Cortex of kidney (tissue), 1 donor: ENCODE measurements at places on chromosomes 5 and 9.

DNA sequence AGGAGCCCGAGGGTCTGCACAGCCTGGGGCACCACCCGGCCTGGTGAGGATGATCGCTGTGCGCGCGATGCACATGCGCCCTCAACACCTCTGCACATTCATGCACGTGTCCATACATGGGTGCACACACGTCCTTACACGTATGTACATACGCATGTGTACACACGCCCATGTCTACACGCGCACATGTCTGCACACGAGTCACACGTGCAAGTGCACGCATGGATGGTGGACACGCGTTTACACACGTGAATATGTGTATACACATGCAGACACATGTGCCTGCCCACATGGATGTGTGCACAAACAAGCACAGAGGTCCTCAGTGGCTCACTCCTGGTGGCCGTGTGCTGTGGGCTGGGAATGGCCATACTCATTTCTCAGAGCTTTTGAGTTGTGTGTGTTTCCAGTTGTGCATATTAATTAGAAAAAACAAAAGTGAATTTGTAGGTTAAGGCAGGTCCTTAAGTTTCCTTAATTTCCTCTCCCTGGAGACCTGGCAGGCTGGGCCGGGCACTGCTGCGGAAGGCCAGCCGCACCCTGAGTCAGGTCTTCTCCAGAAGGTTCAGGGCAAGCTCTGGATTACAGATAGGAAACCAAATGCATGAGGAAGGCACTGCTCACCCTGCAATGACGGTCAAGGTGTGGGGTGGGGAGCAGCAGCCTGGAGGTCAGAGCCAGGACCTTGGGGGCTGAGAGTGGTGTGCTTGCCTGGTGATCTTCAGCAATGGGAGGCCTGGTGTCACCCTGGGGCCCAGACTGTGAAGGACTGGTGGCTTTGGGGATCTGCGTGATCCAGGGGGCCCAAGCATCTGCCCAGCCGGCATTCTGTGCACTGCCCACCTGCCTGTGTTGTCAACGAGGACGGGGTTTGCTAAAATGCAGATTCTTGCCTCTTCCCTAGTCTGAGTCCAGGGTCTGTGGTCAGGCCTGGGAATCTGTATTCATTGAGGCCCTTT lies 1.3 kb upstream of the RNU6ATAC start:
- DNase-seq = no peak

GRCh38 chr9:108924466-108924865 lies 9.5 kb downstream of the ELP1 start:
- DNase-seq = no peak

DNA sequence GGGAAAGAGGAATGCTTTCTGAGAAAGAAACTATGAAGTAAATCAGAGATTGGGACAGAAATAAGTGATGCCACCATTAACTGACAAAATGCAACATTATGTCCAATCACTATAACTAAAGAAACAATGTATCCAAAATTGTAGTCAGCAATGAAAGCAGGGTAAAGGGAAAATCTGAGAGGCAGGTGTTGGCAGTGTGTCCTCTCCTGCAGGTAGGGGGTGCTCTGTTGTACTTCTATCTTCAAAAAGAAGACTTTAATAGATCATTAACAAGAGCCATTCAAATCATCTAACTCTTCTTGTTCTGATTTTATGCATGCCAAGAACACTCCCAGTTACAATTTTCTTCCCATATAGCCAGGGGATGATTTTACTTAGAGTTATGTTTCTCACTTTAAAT lies 1275.7 kb downstream of the PTPRD start:
- no peak for DNase-seq

DNA sequence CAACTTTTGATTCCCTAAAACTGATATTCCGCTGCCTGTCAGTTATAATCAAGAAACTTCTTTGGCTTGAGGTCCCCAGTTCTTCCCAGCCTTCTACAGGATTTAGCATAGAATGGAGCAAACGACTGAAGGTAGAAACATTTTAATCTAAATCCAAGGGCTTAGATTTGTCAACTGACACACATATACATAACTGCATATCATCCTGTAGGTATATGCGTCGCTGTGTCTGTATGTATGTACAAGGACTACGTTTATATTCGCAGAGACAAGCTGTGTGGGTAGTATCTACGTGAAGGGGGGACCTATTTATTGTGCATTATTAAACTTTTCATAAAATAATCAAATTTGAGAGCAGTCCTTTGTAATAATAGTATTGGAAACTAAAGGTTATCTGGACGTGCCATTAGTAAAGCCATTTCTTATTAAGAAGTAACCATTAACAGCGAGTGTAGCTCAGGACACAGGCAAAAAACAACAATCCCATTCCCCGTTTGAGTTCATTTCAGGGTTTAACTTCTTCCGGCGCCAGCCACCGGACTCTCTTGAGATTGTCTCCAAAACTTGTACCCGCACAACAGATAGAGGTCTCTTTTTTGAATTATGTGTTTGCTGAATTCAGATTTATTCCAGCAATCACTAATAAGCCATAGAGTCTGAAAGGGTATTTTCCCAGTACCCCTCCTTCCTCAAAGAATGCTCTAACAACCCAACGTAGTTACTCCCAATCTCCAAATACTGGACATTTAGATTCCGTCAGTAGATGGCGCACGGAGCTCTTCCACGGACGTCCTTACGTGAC lies 2.1 kb upstream of the MLLT3 start:
- no peak for DNase-seq

GRCh38 chr5:28397502-28397941 lies 1359.1 kb upstream of the CDH9 start:
- DNase-seq = no peak

- DNase-seq = no peak
These were observed 95.6 kb downstream of the HSPA4 start for GRCh38 chr5:133147411-133147810.

DNA sequence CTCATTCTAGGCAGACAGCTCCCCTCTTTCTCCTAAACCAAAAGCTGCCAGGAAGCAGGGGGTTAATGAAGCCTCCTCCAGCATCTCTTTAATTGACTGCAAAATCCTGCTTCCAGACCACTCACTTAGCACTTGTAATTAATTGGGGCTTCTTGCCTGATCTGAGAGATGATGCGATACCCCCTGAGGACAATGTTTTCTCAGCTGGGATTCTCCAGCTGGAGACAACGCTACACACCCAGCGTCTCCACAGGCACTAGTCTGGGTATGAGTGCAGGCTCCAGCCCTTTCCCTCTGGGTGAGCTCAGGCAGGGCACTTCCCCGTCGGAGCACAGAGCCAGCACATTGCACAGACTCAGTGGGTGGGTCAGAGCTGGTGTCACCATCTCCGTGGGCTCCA lies 16.1 kb downstream of the CPLX2 start:
- DNase-seq = no peak

- no peak for DNase-seq
These were observed 524.5 kb upstream of the RGMB start for GRCh38 chr5:98248949-98249348.

- DNase-seq = no peak
These were observed 201.7 kb upstream of the TAS2R1 start for GRCh38 chr5:9831823-9832222.

GRCh38 chr5:14503017-14503680 lies 78.4 kb upstream of the OTULINL start:
- DNase-seq = no peak

- DNase-seq = no peak
These were observed 69.7 kb downstream of the MEF2C start for GRCh38 chr5:88813244-88813643.

- DNase-seq = no peak
These were observed 22.3 kb downstream of the AQP3 start for GRCh38 chr9:33425128-33425533.

- DNase-seq = no peak
These were observed 82.6 kb downstream of the MRPS27 start for GRCh38 chr5:72237415-72237814.

DNA sequence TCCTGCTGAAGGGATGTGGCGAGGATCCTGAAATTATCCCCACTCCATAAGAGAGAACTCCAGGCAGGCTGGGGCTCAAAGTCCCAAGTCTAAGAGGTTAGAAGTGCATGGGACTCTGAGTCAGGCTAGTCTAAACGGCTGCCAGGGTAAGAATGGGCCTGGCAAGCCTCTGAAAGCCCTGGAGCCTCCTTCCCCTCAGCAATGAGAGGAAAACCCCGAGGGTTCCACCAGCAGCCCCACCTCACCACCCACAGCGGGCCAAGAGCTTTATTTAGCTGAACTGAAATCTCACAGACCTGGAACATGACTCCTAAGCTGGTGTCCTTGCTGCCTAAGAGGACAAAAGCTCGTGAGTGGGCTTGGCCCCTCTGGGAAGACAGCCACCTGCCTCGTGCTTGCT lies 135.5 kb downstream of the SEC61B start:
- DNase-seq = no peak

DNA sequence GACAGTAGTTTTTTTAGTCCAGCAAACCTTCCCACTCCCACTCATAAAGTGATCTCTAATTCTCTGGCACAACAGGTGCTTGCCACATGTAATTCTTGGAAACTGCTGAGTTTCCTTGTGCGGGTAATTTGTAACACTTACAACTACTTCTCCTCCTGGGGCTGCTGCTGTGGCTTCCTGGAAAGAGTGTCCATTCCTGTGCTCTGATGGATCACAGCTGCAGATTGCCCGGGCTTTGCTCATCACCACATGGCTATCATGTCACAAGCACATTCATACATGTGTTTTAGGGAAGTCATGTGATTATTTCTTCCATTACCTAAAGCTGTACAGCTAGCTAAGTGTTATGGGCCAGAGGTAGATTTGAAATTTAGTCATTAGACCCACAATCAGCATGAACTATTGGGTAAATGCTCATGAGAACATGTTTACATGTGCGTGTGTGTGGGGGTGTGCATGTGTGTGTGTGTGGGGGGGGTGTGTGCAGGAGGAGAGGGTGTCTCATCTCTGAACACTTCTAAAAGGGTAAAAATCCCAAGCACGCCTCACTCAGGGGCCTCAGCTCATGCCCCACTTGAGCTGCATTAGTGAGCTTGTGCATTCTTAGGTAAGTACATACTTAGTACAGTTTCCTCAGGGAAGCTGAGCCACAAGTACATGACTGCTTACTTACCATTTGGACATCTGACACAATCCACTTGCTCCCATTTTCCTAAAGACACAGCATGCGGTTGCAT lies 118.1 kb upstream of the CCDC112 start:
- DNase-seq = no peak

DNA sequence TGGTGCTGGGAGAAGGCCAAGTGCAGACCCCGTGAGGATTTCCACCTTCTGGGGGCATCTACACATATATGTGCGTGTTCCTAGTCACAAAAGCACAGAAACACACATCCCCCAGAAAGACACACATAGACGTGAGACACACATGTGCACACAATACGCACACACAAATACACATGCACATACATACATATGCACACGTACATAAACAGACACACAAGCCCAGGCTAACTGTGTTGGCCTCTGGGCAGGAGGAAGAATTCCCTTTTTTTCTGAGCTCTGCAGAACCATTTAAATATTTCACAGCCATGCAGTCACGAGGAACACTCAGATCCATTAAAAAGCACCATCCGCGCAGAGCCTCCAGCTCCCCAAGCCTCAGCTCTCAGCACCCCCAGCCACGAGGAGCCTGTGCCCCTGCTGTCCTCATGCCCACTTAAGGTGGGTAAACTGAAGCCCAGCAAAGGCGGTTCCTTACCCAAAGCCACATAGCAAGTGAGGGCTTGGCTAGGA lies 5.3 kb downstream of the NINJ1 start:
- no peak for DNase-seq

- no peak for DNase-seq
These were observed 1714.1 kb downstream of the EFNA5 start for GRCh38 chr5:105956456-105957196.

- no peak for DNase-seq
These were observed 100.2 kb upstream of the OTULINL start for GRCh38 chr5:14481349-14481748.

GRCh38 chr5:58263296-58263695 lies 196.6 kb downstream of the PLK2 start:
- DNase-seq = no peak

- no peak for DNase-seq
These were observed 6.7 kb downstream of the GLRA1 start for GRCh38 chr5:151917904-151918303.

GRCh38 chr5:127652952-127653611 lies 4.2 kb downstream of the CTXN3 start:
- no peak for DNase-seq

DNA sequence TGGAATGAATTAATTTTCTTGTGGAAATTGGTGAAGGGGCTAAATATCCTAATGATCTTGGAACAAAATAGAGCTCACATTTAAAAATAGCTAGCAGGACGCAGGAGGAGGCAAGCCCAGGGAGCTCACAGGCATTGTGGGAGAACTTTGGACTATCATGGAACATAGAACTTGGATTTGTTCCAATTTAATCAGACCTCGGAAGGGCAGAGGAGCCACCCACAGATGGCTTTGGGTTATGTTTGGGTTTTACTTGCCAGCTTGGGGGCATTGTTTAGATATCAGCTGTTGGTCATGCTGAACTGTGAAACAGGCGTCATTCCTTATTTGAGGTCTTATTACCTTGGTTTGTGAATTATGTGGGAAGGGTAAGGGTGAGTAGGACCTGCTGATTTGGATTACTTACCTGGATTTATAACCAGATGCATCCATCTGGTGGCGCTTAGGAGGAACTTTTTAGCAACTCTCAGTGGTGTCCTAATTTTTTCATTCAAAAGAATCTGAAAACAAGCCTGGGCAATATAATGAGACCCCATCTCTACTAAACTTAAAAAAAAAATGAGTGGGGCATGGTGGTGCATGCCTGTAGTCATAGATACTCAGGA lies 14.1 kb upstream of the PTGR1 start:
- no peak for DNase-seq

DNA sequence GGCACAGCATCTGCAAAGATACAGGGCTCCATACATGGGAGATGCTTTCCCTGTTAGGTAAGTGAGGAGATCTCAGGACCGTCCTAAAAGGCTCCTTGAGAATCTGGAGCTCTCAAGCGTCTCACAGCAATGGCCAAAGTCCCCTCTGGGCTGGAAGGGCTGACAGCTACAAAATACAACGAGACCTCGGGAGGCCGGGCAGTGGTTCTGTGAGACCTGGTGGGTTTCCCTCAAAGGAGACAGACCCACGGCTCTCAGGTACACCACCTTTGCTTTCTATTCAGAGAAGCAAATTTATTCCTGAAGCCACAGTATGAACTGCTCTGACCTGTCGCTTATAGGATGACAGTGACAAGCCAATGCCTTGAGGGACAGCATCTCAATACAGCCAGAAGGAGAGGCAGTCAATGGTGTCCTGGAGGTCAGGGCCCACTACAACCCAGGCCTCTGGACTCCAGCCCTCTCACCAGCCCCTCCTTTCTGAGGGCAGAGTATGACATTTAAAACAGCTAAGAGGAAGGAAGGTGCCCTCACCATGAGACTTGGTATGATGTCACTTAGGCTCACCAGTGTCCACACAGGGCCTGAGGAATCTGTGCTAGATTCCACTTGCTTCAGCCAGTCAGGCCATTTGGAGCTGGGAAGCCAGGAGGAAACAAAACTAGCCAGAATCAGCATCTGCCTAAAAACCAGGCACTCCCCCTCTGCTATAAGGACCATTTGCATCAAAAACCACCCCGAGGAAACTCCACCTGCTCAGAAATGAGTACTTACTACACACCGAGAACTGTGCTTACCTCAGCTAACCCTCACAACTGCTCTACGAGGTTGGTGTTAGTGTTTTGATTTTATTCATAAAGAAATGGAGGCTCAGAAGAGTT lies 86.5 kb upstream of the FSTL4 start:
- no peak for DNase-seq

GRCh38 chr5:77483682-77484081 lies 8.4 kb downstream of the WDR41 start:
- no peak for DNase-seq

- no peak for DNase-seq
These were observed 17.1 kb downstream of the IGIP start for GRCh38 chr5:140142856-140143255.

- no peak for DNase-seq
These were observed 42.7 kb downstream of the FBXL17 start for GRCh38 chr5:108339220-108339619.

GRCh38 chr5:172178301-172178987 lies 9.6 kb downstream of the STK10 start:
- no peak for DNase-seq
